ENCODE measurements at places on chromosomes 4 and X.

GRCh38 chr4:40887764-40888131, 138.0 kb downstream of the NSUN7 start:
- no peak for DNase-seq

GRCh38 chr4:142404191-142404611, 441.9 kb downstream of the INPP4B start:
- no peak for DNase-seq

DNA sequence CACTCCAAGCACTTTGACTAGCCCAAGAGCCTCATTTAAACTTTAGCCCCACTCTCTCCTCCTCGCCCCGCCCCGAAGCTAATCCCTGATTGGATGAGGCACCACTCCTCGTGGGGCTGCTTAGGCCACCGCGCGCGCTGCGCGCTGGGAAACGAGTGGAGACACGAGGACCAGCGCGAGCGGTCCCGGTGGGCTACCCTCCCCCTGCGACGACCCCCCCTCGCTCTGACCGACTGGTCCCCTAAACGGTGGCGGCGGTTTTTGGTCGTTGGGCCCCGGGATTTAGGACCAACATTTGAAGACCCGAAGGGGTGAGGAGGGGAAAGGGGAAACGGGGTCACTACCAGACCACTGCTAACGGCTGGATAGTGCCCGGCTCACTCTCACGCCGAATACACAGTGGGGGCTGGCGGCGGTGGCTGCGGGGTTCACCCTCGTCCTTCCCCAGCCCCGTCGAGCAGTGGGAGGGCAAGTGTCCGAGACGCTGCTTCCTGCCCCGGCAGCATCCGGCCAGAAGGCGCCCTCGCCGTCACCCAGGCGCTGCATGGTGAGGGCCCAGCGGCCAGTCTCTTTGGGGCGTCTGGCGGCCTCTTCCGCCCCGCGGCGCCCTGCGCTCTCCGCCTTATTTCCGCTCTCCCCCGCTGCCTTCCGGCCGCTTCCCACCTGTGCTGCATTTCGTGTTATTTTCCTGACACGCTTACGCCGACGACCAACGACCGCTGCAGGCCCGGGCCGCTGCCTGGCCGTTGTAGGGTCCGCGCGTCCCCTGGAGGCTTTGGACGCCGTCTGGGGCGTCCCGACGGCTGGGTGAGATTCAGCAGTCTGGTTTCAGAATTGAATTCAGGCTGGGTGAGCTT, at the start of gene RBM46:
RBM46 (plus strand) TSS at position 147 of the 857 bp plus-strand sequence. CDS start 15,481 bp downstream, outside the sequence.
- no peak for DNase-seq

DNA sequence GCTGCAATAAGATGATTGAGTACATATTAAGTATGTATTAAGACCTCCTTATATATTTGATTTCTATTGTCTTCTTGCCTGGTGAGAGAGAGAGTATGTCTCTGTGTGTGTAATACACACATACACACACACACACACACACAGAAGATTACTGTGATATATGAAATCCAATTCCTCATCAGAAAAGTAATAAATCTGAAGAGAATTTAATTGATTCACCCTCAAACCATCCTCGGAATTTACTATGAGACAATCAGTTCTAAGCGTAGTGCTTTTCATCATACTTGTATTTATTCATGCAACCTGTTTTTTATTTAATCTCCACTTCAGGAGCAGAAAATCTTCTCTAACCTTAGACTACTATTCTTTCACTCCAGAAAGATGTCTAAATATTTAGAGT, 62.3 kb upstream of the TLL1 start:
- DNase-seq, result no peak

GRCh38 chr4:93646233-93646930, 182.2 kb upstream of the ATOH1 start:
- no peak for DNase-seq

DNA sequence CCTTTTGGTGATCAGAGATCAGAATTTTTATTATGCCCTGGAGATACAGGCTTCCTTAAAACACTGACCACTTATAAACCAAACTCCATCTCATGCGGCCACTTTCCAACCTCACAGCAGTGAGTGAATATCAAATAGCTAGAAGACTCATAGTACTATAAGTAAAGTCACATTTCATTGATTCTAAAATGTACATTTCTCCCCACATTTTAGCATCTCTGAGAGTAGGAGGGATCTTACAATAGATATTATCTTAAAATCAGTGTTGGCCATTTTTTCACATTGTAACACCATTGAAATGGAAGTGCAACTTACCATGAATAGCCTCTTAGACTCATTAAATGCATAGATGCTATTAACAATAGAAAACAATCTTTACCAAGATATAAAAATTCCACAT, 17.4 kb downstream of the PCYT1B start:
- no peak for DNase-seq

DNA sequence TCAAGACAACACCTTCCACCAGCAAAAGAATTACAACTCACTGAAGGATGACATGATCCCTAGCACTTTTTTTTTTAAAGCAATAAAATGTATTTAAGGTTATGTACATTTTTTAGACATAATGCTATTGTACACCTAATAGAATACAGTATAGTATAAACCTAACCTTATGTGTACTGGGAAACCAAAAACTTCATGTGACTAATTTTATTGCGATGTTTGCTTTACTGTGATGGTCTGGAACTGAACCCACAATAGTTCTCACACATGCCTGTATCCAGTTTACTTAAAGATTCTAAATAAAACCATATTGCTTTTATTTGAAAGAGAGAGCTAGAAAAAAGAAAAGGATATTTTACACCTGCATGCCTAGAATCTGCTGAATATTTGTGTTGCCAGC, 4.4 kb upstream of the STS start:
- no peak for DNase-seq

- DNase-seq, result no peak
These were observed 12.2 kb downstream of the PLS3 start for GRCh38 chrX:115573185-115573584.

GRCh38 chr4:123506011-123506695, 109.6 kb downstream of the SPRY1 start:
- DNase-seq, result no peak

DNA sequence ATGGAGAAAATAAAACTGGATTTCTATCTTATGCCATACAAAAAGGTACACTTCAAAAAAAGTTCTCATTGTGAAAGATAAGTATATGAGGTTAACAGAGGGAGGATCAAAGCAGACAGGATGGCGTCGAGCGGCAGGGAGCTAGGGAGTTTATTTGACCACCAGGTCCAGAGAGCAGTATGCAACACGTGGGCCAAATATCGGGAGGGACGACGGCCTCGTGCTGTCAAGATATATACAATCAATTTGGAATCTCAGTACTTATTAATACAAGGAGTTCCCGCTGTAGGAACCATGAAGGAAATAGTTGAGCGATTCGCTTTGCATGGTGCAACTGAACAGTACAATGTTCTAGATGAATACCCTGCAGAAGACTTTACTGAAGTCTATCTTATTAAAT, 1069.4 kb upstream of the INTU start:
- no peak for DNase-seq

- DNase-seq, result no peak
These were observed 1.0 kb downstream of the WFS1 start for GRCh38 chr4:6270636-6271121.

- DNase-seq, result no peak
These were observed 8.0 kb downstream of the LGI2 start for GRCh38 chr4:25022766-25023165.

DNA sequence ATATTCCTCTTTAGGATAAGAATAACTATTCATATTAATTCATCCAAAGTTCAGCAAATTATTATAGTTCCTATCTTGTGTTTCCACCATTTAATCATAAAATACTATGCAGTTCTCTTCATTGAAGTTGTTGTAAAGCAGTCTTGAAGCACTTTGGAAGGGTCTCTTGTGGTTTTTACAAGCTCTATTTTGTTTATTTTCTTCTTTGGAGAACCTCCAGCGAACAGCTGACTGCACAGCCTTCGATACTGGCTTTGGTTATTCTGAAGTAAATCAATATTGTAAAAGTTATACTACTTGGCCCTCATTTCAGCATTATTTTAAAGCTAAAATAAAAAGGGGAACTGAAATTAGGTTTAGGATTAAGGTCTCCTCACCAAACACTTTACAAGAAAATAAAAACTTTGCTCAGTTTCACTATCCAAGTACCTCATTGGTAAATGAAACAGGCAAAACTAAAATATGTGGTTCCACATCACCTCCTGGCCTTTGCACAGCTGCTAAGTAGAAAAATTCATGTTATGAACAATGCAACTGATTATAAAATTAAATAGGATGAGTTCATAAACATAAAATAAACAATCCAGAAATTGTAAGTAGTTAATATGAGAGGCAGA, 1629.2 kb upstream of the ADGRL3 start:
- DNase-seq, result no peak

DNA sequence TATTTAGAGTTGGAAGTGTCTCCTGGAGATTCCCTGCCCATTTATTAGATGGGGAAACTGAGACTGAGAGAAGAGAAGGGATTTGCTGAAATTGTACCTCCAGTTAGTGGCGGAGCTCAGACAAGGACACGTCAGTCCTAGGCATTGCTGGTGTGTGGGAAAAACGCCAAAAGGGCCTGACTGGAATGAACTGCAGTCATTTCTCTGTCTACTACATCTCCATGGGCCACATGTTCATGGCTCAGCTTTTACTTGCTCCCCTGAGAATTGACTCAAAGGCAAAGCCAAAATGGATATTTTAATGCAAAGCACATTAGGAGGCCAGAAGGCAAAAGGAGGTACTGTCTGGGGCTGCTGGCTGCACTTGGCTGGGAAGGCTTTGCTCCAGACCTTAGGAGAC, 3.9 kb downstream of the TFDP3 start:
- no peak for DNase-seq

- no peak for DNase-seq
These were observed 163.9 kb upstream of the KIT start for GRCh38 chr4:54493862-54494261.

DNA sequence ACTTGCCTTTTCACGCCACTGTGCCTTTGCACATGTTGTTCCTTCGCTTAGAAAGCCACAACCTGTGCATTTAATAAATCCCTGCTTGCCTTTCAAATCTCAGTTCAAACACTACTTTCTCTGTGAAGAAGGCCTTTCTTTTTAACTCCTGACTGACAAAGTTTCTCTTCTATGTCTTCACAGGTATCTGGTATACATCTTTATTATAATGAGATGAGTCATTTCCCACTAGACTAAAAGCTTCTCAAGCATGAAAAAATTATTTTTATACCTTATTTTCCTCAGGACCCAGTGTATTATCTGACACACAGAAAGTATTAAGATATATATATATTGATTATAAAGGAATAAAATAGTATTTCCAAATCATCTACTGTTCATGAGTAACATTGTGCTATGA, 189.9 kb downstream of the TBCK start:
- no peak for DNase-seq

DNA sequence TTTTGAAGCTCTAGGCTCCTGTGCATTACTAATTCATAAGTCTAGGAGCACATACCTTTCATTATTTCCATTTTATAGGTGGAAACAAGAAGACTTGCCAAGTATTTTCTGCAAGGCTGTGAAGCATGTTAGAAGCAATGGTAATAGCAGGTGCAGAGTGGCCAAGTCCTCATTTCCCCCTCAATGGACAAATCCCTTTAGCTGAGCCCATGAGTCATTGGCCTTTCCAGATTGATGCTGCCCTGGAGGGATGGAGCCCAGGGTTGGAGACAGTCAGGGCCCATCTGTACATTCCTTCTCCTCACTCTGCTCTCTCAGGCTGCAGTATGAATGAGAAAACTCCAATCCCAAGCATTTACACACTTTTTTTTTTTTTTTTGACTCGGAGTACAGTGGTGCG, 6.6 kb downstream of the MGST2 start:
- no peak for DNase-seq

DNA sequence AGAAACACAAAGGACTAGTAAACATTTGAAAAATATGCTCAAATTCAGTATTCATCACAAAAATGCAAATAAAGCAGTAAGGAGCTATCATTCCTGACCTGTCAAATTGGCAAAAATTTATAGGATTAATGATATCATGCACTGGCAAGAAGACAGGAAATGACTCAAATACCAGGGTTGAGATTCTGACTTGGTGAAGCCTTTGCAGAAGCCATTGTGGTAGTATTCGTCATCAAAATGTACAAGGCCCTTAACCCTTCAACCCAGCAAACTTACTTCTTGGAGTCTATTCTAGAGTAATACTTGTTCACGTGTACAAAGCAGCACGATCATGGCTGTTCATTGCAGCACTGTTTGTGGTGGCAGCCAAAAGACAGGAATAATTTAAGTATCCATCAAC, 132.4 kb downstream of the ENOX2 start:
- DNase-seq, result no peak

DNA sequence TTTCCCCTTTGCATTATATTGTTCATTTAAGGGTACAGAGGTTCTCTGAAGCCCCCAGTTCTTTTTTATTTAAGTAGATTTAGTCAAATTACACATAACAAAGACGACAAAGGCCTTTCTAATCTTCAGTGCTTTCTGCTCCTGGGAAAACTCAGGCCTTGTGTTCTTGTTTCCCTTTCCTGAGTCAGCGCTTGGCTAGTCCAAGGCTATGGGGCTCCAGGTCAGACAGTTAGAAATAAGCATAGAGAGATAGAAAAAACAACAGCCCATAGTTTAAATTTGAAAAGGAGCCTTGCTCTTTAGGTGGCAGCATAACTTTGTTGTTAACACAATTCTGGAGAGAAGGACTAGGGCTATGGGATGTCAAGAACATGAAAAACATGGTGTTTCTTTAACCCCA, 97.3 kb downstream of the PPP1R2C start:
- no peak for DNase-seq

DNA sequence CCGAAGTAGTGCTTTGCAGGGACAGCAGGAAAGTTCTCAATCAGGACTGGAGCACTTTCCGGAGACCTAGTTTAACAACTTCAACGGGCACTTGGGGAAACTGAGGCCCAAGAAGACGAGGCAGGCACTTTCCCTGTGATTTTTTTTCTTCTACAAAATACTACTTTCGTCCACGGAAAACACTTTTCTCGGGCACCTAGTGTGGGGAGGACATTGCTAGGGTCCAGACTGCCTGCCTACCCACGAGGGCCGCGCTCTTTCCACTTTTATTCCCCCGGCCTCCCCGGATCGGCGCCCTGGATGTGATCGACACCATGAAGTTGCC, 125.4 kb upstream of the CXorf66 start:
- no peak for DNase-seq

GRCh38 chrX:77622233-77622632, 163.8 kb downstream of the ATRX start:
- DNase-seq, result no peak

All from SIG-M5 (cell line).